ENCODE measurements at places on chromosomes 6 and 20.

DNA sequence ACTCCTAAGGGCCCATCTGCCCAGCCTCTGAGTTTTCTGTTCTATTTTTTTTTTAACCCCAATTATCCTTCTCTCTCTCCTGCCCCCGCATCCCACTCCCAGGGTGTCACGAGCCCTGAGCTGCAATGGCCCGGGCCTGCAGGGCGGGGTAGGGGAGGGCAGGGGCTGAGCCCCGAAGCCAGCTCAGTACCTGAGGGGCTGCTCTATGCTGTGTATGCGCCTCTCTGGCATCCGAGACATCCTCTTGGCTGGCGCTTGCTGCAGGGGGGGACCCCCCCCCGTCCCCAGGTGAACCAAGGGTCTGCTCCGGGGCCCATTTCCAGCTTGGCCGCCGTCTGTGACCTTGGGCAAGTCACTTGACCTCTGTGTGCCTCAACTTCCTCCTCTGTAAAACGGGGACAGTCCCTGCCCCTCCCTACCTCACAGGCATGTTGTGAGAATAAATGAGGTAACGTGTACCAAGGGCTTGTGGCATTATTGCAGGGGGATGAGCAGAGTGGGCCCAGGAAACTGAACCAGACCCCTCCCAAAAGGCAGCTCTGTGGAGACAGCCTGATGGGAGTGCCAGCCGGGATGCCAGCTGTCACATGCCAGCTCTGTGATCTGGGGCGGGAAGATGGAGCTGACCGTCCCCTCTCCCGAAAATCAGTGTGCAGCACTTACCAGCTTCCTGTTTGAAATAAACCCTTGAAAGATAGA is 13.0 kb upstream of the MYL9 start:
- no peak for DNase-seq

- DNase-seq = no peak
These were observed 292.6 kb downstream of the GMDS start for GRCh38 chr6:1952740-1953360.

DNA sequence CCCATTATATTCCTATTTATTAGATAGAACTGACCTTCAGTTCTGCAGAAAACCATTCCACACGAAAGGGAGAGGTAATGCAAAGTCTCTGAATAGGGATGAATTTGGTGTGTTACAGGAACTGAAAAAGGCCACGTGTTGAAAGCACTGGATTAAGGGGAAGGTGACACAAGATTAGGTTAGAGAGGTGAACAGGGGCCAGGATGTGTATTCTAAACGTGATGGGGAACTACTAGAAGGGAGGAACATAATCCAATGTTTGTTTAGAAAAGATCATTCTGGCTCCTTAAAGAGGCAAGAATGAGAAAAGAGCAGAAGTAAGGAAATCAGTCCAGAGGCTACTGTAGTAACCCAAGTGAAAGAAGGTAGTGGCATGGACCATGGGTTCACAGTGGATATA is 6.3 kb upstream of the ZKSCAN8 start:
- DNase-seq = no peak

GRCh38 chr20:20849161-20849560 is 136.7 kb upstream of the RALGAPA2 start:
- DNase-seq = no peak

GRCh38 chr6:107033126-107033525 is 5.1 kb downstream of the MTRES1 start:
- DNase-seq = no peak

DNA sequence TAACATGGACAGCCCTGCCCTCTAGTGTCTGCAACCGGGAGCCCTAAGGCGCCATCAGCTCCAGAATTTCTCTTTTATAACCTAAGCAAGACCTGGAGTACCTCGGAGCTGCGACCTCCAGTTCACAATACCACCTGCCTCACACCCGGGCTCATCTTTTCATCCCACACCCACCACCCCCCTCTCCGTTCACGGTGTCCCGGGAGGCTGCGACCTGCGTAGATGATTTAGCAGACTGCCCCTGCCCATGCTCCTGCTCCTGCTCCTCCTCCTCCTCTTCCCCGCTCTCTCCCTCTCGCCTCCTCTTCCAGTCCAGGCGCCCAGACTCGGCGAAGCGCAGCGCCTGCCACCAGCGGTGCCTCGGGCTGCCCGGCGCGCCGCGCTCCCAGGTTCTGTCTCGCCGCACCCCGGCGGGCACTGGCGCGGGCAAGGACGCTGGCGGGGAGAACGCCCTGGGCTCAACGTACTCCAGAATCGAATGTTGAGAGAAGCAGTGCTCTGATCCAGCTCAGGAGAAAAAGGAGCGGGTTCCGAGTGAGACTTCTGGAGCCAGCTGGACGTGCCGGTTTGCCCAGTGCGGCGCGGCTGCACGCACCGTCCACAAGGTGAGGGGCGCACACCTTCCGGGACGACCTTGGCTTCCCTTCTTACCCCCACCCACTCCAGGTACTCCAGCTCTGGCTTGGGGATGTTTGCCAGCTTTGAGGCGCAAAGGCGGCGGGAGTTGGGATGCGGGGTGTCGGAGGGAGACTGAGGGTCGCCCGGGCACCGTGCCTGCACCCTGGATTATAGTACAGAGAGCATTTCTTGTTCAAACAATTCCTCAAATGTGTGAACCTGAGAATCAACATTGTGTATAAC is at the start of gene HTR1E:
Gene HTR1E (plus strand): TSS at position 310 of the 861 bp plus-strand sequence. CDS start 77,807 bp downstream, outside the sequence.
- no peak for DNase-seq

DNA sequence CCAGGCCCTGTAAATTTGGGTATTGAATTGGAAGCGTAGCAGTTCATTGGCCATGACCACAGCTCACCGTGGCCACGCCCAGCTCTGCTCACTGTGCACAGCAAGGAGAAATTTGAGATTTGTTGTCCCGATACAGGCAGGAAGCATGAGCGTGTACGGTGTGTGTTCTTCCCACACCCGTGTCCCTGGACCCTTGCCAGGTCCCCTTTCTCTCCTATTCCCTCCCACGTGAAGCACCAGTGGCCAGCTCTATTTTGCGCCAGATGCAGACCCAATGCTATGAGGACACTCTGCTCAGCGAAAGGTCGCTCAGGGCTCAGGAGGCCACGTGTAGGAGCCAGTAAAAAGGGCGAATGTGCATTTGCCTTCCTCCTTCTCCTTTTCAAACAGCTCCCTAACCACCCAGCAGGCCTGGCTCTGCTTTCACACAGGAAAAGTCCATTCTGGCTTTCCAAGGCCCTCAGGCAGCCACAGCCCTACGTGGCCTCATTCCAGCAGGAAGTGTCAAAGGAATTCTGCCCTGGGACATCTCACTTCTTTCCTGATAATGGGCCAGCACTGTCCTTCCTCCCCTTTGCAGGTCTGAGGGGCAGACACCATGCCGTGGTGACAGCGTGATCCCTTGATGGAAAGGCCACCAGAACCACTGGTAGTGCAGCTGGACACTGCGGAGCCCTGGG is 499.2 kb upstream of the CDH4 start:
- DNase-seq = no peak

- DNase-seq = no peak
These were observed 4.9 kb upstream of the PDYN start for GRCh38 chr20:1998715-1999114.

DNA sequence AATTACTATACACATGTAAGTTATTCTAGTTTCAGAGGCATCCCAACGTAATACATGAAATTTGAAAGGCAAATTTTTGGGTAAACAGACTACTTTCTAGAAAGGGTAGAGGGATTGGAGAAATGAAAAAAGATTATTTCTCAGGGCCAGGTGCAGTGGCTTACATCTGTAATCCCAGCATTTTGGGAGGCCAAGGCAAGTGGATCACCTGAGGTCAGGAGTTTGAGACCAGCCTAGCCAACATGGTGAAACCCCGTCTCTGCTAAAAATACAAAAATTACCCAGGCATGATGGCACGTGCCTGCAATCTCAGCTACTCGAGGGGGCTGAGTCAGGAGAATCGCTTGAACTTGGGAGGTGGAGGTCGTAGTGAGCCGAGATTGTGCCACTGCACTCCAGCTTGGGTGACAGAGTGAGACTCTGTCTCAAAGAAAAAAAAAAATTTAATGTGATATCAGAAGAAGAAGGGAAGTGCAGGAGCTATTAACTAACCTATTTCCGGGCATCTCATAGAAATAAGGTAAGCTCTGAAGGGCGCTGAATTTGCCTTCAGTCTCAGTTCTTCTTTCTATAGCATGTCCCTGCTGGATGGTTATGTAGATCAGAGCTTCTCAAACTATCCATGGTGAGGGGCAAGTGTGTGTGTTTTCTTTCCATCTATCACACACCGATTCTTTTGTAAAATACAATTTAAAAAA is 100.3 kb upstream of the MTHFD1L start:
- no peak for DNase-seq

DNA sequence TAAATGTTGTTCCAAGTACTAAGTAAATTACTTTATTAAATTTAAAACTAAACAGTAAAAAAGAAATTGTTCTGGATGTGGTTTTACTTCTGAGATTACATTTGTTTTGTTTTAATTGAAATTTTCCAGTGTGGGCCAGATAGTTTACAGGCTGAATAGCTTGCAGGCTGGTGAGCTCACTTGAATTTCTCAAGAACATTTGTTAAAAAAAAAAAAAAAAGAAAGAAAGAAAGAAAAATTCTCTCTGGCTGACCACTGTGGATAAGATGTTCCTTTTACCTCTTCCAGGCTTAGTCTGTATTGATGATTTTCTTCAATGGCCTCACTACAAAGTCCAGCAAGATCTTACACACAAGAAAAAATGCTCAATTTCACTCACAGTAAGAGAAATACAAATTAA is 85.4 kb downstream of the PLCG1 start:
- DNase-seq = no peak

- DNase-seq = no peak
These were observed 83.4 kb upstream of the FABP7 start for GRCh38 chr6:122696079-122696478.

GRCh38 chr6:156634951-156635371 is 142.2 kb upstream of the ARID1B start:
- no peak for DNase-seq

- DNase-seq = no peak
These were observed 18.1 kb upstream of the ASCC3 start for GRCh38 chr6:100899202-100899601.

DNA sequence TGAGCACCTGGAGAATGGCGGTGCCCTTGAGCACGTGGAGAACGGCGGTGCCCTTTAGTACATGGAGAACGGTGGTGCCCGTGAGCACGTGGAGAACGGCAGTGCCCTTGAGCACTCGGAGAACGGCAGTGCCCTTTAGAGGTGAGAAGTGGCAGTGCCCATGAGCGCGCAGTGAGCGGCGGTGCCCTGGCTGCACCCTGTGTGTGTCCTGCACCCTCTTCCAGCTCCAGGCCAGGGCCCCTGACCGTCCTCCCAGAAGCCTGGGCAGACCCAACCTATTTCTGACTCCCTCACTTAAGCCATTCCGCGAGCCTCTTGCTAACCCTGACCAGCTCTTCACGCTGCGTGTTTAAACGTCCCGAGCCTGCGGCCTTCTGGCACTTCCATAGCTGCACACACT is 151.3 kb downstream of the DLL1 start:
- no peak for DNase-seq

GRCh38 chr6:14647357-14647756 is 529.8 kb downstream of the CD83 start:
- no peak for DNase-seq

GRCh38 chr6:35343092-35343834 is 905 bp downstream of the PPARD start:
- no peak for DNase-seq

DNA sequence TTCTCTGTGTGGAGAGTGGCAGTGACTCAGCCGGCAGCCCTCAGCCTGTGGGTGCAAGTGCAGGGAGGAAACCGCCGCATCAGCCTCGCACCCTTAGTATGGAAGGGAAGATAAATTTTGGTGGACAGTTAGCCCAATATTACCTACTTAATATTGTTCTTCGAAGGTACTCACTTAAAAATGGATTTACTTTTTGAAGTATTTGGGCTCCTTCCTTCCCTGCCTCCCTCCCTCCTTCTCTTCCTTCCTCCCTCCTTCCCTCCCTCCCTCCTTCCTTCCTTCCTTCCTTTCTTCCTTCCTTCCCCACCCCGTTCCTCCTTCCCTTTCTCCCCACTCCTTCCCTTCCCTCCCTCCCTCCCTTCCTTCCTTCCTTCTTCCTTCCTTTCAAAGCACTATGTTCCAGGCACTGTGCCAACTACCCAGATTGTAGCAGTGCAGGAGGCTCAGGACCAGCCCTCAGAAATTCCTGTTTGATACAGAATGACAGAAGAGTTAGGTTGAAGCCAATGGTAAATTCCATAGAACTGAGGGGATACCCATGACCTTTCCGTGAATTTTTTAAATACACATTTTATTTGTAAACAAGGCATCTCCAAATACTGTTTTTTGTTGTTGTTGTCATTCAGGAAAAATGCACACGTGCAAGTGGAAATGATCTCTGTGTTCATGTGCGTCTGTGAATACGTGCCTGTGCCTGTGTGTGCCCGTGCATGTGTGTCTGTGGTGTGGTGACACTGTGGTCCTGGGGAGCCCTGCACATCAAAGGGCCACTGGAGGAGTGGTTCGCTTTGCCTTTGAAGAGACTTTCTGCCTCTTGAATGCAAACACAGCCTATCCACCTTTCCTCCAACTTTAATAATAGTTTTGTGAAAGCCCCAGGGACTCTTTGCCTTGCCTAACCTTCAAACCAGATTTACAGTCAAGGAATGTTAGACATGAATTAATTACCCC is 141.7 kb downstream of the EDN3 start:
- no peak for DNase-seq
